Stimulated activated naive CD8-positive, alpha-beta T cell treated with anti-CD3 and anti-CD28 coated beads, Interleukin-15, Interleukin-2, amounts not matched to agents 100 U/mL and 50 U/mL, for 24 hours (primary cell): ENCODE measurements at places on chromosomes 7 and 10.

GRCh38 chr10:122255509-122256301, 15.4 kb upstream of the BTBD16 start:
- DNase-seq = no peak

DNA sequence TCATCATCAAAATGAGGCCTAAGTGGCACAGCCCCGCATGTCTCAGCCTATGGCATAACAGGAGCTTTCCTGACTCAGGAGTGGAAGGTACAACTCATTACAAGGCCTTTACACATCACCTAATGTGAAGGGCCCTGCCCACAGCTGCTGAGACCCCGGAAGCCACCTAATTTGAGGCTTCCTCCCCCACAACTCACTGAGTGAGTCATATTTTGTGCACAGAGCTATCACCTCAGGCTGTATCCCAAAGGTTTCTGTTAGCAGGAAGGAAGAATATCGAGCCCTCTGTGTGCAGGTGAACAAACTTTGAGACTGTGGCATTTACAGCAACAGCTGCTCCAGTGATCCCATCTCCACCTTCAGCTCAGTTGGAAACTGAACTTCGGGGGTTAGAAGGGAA, 20.6 kb downstream of the HTR5A start:
- peak; percentile 40 for DNase-seq

DNA sequence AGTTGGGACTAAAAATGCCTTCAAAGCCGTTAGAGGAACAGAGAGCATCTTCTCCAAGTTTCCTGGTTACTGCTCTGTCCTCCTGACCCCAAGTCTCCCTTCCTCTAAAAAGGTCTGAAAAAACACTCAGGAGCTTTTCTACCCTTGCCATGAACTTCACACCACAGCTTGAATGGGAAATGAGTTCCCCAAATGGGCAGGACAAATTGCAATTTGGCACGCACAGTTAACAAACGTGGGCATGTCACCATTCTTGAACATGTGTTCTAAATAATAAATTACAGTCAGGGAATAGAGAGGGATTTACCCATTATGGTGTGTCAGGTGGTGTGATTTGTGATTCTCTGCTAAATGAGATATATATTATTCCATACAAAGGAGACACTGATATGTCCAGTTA, 91.2 kb upstream of the WNT16 start:
- DNase-seq = no peak

- DNase-seq = no peak
Measured at GRCh38 chr10:98405422-98405821, 9.6 kb downstream of the PYROXD2 start.

- DNase-seq = no peak
Measured at GRCh38 chr10:57675125-57675524, 592.6 kb downstream of the IPMK start.

DNA sequence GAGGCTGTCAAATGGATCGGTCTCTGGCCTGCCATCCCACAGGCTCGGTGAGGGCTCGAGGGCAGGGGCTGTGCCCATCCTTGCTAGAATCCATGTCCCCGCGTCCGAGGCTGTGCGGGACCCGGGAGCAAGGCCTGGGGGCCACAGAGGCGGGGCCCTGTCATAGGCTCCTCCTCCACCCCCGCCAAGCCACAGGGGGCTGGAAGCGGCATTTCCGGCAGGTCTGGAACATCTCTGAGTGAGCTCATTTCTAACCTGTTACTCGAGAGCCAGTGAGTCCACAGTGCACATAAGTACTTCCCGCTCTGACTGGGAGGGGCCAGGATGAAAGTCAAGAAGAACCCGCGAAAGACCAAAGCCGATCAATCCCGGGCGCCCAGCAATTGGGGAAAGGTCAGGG, 57.6 kb downstream of the NKX6-2 start:
- DNase-seq = no peak

- DNase-seq = no peak
Measured at GRCh38 chr7:24050991-24051560, 232.9 kb upstream of the NPY start.

DNA sequence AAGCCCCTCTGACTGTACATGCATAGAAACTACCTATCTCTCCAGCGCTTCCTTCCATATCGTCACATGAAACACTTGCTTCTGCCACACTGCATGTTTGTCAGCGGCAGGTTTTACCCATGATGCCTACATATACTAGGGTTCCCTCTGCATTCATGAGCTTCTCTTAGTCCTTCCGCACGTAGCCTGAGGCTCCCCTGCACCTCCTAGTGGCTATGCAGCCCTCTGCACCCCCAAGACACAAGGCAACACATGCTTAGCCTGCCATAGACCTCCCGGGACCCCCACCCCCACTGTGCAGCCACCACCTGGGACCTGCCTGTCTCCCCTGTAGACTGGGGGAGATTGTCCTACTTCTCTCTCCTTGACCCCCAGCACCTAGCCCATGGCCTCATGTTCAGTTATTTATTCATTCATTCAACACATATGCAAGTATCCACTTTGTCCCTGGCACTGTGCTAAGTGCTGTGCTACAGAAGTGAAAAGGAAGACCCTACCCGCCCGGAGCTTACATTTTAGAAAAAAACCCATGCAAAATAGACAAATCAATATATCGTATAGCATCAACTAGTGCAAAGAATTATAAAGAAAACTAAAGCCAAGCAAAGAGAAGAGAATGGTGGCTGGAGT, 23.5 kb downstream of the TMEM273 start:
- peak; percentile 52 for DNase-seq

GRCh38 chr10:70222340-70222794, 10.9 kb downstream of the PPA1 start:
- DNase-seq = no peak

DNA sequence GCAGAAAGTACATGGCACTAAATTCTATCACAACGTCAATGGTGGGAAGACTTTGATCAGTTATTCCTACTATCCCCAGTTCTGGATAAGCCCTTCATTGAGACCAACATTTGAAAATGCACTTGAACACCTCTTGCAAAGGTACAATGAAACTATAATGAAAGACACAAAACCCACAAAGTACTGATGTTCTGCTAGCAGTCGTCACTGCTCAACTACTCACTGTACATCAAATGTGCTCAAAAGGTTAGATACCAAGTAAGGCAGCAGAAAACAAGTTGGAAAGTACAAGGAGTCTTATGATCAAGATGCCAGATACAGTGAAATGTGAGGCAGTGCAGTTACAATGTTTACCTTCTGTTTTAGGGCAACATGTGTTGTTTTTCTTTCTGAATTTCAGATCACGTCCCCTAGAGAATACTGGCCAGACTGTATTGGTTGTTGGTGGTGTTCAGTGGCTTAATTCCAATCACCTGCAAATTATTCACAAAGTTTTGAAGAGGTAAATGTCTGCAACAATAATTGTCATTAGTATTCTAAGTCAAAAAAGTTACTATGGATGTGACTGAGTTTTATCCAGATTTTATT, 62.4 kb upstream of the WNT16 start:
- no peak for DNase-seq

DNA sequence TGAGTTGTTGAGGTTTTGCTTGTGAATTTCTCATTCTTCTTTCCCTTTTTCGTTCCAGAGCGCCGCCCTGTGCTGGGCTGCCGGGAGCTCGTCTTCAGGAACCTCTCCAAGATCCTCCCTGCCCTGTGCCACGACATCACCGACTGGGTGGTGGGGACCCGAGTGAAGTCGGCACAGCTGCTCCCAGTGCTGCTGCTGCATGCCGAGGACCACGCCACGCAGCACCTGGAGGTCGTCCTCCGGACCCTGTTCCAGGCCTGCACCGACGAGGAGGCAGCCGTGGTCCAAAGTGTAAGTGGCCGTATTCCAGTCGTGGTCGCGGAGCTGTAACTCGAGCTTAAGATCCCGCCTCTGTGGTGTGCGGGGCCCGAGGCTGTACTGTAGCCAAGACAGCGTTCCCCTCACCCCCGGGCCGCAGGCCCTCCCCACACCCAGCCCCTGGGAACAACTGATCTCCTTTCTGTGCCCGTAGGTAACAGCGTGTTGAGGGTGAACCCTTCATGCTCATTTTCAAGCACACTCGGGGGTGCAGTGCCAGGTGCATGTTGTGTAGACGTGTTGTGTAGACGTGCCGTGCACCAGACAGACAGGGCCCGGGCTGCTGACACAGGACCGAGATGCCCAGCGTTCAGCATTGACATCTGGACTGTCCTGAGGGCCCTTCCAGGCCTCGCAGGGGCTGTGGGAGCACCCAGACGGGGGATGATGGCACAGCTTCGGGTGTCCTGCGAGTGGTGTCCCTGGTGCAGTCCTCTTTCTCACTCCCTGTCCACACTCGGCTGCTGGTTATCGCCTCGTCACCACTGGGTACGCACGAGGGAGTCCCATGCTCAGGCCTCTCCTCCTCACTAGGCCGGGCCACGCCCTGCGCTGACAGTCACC, 27.7 kb upstream of the PRKAR1B start:
- DNase-seq = no peak
